ENCODE measurements at places on chromosomes 6 and 20.

DNA sequence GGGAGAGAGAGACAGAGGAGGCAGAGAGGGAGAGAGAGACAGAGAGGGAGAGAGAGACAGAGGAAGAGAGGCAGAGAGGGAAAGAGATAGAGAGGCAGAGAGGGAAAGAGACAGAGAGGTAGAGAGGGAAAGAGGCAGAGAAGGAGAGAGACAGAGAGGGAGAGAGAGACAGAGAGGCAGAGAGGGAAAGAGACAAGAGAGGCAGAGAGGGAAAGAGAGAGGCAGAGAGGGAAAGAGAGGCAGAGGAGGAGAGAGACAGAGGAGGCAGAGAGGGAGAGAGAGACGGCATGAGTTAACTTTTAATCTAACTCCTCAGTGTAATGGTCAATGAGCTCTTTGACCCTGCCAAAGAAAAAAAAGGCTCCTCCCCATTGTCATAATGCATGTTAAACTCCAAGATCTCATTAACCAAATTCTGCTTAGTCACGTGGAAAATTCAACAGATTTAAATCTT is 7.1 kb downstream of the ELOVL2 start:
- no peak for DNase-seq

DNA sequence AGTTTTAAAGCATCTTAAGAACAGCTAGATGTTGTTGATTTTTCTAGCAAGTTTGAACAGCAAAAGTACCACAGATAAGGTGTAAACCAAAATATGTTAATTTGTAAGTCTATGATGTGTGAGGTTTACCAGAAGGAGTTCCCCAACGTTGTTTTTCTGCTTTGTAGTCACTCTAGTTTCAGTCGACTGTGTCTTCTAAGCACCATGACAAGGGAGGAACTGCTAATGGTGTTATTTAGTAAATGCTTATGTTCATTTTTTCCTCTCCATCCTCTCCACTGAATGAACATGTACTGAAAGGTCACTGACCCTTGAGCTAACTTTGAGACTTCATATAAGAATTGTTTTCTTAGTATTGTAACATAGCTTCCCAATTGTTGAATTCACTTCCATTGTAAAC is 3.0 kb downstream of the ENPP3 start:
- DNase-seq, result no peak

- DNase-seq, result no peak
Observed at GRCh38 chr6:136012198-136012887, 160.8 kb downstream of the PDE7B start.

GRCh38 chr6:81929828-81930227 is 177.3 kb upstream of the TENT5A start:
- DNase-seq, result no peak

DNA sequence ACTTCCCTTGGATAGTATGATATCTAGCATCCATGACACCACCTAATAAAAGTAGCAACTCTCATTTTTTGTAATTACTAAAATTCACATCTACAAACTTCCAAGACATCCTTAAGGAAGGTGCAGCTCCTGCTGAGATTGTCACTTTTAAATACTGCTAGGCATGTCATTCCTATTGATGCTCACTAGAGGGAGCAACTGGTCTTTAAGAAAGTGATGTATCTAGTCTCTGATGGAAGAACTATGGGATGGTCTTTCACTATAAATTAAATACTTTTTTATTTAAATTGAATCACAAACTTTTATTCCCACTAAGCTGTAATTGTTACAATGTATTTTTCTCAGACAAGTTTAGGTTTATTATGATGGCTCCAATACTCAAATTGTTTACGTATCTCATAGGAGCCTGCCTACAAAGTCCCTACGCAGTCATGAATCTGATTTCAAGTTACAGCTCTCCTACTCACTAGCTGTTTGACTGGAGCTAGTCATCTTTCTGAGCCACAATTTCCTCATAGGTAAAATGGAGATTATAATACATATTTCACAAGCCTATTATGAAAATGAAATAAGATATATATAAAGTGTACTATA is 8.1 kb upstream of the TSPYL1 start:
- peak; percentile 46 for DNase-seq

GRCh38 chr6:11766043-11766442 is 12.6 kb downstream of the ADTRP start:
- DNase-seq, result no peak

GRCh38 chr6:44082872-44083321 is 44.4 kb downstream of the MRPL14 start:
- no peak for DNase-seq

DNA sequence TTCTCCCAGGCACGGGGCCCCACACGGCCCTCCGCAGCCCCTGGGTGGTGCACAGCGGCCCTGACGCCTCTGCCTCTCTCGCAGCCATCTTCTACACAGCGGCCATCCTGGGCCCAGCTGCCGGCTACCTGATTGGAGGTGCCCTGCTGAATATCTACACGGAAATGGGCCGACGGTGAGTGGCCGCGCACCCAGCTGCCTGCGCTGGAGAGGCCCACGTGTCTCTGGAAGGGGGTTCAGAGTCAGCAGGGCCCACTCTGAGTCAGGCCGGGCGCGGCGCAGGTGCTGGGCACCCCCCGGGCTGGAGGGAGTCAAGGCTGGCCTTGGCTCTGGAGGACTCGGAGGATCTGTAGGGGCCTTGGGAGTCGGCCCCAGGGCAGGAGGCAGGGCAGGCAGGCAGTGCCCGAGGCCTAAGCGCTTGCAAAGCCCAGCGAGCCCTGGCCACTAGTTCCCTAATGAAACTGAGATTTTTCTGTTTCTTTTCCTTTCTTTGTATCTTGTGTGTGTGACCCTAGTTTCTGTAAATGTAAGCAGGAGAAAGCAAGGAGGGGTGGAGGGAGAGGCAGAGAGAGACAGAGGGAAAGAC is 16.4 kb downstream of the SLCO4A1 start:
- no peak for DNase-seq

DNA sequence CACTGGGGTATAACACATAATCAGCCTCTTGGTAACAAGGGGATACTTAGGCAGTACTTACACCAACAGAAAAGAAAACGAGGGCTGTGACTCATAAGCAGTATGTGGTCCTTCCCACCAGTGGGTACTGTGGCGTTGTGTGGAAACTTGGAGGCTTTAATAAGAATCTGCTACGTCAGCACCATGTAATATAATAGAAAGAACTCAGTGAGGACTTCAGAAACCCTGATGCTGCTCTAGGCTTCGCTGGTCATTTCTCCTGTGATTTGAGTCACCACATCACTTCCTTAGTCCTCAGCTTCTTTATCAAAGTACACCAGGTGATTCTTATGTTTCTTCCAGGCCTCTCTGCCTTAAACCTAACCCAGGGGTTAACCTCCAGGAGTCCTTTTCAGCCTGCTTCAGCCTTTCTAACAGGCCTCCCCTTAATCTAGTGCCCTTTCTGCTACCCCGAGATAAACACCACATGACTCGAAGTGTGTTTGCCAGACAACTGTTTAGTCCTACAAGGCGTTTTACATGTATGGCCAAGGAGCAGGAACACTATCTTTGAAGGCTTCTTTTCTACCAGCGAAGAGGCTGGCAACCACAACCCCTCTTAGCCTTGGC is 68.5 kb downstream of the FYN start:
- DNase-seq, result peak; percentile 73

All from naive thymus-derived CD4-positive, alpha-beta T cell (primary cell).